ENCODE measurements at places on chromosomes 1 and 21.

- DNase-seq, result no peak
These were observed 115.5 kb downstream of the RERE start for GRCh38 chr1:8701794-8702471.

- no peak for DNase-seq
These were observed 455.5 kb upstream of the ADAMTS5 start for GRCh38 chr21:27422435-27422834.

DNA sequence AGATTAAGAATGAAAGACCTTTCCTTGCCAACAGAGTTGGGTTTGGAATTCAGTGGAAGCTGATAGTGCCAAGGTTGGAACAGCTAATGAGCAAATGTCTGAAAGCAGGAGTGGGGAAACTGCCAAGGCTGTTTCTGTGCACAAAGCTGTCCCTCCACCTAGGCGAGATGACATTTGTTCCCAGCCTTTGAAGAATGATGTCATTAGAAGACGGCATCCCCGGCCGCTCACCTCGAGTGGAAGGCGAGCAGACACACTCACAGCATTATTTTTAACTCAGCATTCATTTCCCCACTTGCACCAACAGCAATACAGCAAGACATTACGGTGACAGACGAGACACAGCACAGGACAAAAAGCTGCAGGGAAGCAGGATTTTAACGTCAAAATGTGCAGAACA lies 463.9 kb downstream of the PCP4 start:
- no peak for DNase-seq

DNA sequence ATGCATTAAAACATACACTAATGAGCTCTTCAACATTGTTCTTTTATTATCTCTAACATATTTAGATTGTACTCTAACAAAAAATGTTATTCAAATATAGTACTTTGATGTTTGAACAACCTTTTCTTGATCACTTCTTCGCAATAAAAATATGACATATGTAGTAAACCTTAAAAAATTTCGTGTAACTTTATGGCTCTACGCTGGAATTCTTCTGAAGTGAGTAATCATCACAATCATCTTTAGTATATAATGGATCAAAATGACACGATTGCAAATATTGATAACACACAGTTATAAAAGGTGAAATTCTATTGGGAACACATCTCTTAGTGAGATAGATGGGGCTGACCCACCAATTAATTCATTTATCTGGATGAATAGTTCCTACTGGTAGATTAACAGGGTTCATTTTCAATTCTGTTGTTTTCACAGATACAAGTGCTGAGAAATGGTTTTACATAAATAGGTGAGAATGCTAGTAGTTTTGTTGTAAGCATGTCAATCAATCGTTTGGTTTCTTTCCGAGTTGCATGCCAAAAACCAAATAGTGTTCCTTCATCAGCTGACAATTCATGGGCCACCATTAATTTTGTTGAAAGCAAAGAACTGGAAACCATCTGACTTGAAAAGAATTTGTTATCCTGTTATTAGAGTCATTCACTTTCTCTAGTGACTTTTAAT lies 1.5 kb upstream of the ZMPSTE24 start:
- DNase-seq, result no peak

- no peak for DNase-seq
These were observed 9.2 kb downstream of the IL12RB2 start for GRCh38 chr1:67316918-67317317.

All from naive thymus-derived CD8-positive, alpha-beta T cell (primary cell).